ENCODE measurements at places on chromosomes 11 and 22.

DNA sequence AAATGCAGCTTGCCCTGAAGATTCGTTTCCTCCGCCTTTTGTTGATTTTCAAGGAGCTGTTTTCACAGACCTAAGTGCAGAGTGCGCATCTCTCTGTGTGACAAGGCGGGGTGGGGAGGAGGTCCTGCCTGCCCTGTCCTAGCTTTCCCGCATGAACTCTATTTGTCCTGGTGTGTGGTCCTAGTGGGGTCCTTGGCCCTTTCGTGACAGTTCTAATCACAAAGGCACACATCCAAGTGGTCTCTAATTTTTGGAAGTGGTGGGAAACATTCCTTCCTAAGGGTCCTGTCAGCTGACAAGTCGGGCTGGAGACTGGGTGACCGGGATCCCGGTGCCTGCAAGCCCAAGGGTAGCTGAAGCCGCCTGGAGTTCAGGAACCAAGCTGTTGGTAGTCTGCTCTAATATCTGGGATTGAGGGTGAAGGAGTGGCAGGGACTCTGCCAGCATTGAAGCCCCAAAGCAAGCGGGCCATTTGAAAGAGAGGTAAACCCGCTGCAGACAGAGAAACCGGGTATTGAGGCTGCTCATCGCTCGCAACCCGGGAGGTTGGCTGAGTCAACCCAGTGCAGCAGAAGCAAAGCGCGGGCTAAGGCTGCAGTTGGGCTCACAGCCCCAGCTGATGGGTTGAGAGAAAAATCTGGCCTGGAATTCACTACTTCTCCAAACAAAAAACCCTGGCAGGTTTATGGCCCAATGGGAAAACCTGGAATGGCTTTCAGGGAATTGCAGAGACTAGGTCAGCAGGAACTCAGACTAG, 28.1 kb upstream of the FBXO3 start:
- no peak for DNase-seq

- DNase-seq: peak; percentile 89
Measured at GRCh38 chr22:28800308-28801041, at the start of gene XBP1. XBP1 (minus strand) TSS chr22:28800569.

DNA sequence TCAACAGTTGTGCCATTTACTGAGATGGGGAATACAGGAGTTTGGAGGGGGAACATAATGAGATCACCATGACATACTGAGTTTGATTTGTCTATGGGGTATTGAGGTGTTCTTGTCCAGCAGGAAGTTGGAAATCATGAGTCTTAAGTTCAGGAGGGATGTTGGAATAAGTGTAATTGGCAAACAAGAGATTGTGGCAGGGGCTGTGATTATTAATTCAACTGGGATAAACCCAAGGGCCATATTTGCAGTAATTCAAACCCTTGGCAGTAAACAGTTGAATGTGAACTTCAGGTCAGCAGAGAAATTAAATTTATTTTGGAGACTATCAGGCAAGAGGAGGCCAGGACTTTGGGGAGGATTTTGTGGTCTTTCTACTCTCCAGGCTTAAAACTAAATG, 33.4 kb downstream of the ADM start:
- DNase-seq: no peak

- no peak for DNase-seq
Measured at GRCh38 chr22:43162412-43163150, 11.2 kb downstream of the TSPO start.

DNA sequence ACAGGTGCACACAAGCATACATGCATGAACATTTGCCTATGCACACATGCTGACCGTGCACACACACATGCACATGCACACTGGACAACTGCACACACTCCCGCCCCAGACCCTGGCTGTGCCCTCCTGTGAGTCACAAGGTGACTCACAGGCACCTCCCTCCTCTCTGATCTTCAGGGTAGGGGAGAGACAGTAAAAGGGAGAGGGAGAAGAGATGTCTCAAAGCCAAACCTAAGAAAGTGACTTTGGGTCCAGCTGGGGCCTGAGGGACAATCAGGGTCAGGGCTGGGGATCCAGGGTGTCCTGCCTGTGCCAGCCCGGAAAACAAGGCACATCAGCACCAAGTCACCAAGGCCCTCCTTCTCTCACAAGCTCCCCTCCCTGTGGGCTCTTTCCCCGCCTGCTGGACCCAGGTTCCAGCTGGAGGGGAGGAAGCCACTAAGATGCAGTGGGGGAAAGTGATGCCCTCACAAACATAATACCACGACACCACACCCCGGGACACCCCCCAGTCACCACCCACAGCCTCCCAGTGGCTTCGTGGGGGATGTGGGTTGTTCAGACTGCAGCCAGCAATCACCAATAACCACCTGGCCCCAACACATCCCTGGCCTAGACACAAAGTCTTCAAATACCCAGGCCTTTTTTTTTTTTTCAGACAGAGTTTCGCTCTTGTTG, 39.3 kb downstream of the PDGFB start:
- no peak for DNase-seq

GRCh38 chr11:28799316-28799715, 691.1 kb downstream of the METTL15 start:
- no peak for DNase-seq

DNA sequence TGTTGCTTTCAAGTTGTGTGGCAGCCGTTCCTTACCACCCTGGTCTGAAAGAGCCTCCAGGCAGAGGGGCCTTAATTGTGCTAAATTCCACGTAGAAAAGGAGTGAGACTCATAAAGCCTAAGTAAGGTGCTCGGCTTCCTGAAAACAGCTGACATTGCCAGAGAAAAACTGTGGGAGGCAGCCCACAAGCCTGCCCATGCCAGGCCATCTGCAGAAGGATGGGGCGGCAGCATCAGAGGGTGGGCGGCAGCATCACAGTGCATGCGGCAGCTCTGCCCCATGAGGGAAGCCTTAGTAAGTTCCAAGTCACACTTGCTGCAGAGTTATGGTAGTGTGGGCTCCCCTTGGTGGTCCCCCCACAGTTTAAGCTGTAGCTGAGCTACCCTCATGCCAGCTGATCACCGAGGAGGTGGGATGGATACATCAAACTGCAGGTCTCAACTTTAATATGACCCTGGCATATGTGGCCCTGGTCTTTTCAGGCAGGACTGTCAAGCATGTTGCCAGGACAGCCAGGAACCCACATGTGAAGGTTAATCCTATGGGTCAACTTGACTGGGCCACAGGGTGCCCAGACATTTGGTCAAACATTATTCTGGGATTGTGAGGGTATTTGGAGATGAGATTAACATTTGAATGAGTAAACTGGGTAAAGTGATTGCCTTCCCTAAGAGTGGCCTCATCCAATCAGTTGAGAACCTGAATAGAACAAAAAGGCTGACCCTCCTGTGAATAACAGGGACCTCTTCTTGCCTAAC, 3.1 kb upstream of the EIF3F start:
- no peak for DNase-seq

DNA sequence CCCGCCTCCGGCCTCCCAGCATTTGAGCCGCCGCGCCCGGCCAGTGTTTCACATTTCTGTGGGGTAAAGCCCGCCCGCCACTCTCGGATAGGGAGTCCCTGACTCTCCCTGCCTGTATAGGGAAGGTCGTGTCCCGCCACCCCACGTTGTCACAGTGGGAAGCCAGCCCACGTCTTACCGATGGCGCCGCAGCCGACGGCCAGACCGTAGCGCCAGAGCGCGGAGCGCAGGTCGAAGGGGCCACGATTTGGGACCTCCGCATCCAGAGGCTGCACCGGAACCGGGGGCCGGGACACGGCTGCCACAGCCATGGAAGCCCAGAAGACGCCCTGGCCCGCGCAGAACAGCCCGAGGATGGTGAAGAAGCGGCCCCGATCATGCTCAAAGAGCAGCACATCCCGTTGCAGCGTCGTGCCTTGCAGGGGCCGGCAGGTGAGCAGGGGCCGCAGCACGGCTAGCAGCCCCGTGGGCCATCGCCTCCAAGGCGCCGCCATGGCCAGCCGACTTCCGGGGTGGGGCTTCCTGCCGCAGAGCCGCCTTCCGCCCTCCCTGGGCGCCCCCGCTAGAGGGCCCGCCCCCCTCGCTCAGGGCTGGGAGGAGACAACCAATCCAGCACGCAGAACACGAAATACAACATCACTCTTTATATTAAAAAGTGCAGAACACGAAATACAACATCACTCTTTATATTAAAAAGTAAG, at the start of gene TMEM223:
Gene TMEM223, minus strand, starts transcription at position 506 of the 701 bp plus-strand sequence. Its CDS starts 12 bp downstream, at position 494.
- peak; percentile 64 for DNase-seq

DNA sequence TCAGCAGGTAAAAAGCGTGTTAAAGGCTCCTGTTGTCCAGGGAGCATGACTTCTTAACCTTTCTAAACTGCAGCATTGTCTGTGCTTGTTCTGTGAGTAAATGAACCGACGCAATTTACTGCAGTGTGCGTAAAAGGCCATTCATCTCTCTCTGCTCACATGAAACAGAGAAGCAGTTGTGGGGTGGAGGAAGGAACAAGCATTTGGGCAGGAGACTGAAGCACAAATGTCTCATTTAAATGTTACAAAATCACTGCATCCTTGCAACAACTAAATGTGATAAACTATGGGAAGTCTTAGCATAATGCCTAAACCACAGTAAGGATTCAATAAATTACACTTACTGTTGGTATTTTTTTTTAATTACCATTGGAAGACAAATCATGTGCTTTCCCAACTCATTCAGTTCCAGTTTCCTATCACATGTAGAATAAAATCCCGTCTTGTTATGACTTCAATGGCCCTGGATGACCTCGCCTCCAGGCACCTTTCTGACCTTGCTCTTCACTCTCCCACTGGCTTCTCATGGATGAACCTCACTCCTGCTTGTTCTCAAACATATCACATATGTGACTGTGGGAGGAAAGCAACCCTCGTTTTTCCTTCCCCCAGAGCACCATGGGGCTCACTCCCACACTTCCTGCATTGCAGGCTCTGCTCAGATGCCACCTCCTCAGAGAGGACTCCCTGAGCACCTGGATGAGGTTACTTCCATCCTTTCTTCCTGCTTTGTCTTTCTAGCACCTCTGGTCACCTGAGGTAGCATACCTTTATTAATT, 21.6 kb upstream of the RFPL2 start:
- no peak for DNase-seq

DNA sequence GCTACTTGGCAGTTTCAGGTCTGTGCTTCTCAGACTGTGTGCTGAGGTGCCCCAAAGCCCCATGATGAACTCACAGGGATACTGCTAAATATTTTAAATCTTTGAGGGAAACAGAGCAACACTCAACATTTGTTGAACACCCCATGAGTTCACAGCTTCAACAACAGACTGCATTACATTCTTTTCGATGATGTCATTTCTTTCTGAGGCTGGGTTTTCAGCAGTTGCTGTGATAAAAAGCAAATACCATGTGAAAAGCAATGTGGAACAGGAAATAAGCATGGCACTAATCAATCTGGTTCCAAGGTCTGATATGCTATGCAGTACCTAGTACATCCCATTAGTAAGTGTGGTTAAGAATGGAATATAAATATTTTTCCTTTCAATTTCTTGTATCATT, 82.7 kb downstream of the RPL27A start:
- DNase-seq: no peak

DNA sequence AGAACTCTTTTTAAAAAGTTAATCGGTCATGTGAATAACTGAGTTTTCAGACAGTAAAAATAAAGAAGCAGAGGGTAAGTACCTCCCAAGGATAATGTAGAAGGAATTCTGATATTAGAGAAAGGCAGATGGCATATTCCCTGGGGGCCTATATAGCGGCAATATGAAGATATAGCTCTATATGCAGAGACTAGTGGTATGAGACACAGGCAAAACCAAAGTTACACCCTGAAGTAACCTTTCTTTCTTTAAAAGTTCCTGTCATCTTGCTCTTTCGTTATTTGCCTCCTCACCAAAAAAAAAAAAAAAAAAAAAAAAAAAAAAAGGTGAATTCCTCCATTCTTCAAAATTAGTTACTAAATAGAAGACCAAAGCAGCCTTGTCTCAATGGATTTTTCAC, 76.2 kb upstream of the ARHGAP32 start:
- DNase-seq: no peak

GRCh38 chr11:35235936-35236666, 97.1 kb downstream of the CD44 start:
- no peak for DNase-seq

- no peak for DNase-seq
Measured at GRCh38 chr11:122215244-122215992, 99.4 kb upstream of the BLID start.

GRCh38 chr22:37676736-37677492, 1.5 kb downstream of the LGALS1 start:
- no peak for DNase-seq

GRCh38 chr11:96306600-96306932, 36.4 kb downstream of the MAML2 start:
- no peak for DNase-seq

- no peak for DNase-seq
Measured at GRCh38 chr22:20019661-20020532, 1.0 kb upstream of the TANGO2 start.

DNA sequence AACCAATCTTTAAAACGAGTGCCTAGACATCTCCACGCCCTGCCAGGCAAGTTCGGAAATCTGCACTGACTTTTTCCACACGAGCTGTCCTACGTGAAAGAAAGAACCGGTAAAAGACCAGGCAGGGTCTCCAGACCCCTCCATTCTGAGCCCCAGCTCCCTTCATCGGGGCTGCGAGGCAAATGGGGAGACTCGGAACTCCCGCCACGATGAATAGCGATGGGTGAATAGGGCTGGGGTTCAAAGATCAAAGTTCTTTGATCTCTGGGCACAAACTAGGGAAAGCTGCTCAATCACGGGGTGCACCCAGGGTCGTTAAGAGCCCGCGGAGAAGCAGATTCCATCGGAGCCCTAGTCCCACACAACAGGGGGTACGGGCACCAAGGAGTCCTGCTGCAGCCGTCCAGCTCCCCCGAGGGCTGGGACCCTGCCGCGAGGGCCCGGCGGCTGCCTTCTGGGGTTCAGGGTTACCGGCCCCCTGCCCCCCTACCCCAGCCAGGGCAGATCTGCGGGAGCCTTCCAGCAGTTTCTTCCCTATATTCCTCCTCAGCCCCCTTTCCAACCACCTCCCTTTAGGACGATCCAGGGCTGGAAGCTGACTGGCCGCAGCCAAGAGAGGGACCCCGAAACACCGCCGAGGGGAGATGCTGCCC, 1.1 kb downstream of the LRP4 start:
- DNase-seq: no peak

DNA sequence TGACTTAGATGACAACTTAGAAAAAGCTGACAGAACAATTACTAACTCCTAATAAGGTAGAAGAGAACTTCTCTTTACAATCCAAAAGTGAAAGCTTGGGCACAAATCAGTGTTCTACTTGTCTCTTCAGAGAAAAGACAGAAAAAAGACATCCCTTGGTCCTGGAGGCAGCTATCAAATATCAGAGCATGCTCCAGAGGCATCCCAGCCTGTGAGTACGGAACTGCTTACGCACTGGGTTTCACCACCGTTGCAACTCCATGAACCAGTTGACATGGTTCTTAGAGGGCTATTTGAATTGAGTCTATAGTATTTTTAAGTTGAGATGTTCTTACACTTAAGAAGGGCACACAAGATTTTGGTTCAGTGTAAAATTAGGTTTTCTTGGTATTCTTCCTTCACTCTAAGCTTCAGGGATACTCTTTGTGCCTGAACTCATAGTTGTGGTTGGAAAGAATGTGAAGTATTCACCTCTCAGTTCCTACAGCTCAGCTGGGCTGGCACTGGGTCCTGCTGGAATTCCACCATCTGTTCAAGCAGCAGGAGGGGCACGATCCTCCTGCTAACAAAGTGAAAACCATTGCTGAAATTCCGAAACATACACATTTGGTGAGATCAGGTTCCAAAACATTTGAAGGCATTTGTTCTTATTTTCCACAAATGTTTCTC, 6.3 kb downstream of the AKIP1 start:
- DNase-seq: no peak

- no peak for DNase-seq
Measured at GRCh38 chr22:42432818-42433217, 615 bp upstream of the NFAM1 start.

Data from left renal cortex interstitium (tissue), 4 donors.